ENCODE measurements at places on chromosomes 5 and 9.

- no peak for DNase-seq
Measured at GRCh38 chr5:32760091-32760509, 49.0 kb downstream of the NPR3 start.

DNA sequence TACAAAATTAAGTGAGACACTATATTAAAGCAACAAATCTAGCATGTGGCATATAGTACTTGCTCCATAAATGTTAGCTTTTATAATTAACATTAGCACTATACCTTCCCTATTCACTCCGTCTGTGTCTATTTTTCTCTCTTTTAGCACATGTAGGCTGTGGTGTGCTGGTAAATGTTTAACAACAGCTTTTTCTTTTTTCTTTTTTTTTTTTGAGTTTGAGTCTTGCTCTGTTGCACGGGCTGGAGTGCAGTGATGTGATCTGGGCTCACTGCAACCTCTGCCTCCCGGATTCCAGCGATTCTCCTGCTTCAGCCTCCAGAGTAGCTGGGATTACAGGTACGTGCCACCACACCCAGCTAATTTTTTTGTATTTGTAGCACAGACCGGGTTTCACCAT is 62.1 kb downstream of the SPRY4 start:
- no peak for DNase-seq

- no peak for DNase-seq
Measured at GRCh38 chr5:122152266-122152900, 23.0 kb downstream of the ZNF474 start.

- no peak for DNase-seq
Measured at GRCh38 chr9:120758544-120758943, 34.7 kb downstream of the FBXW2 start.

- DNase-seq: no peak
Measured at GRCh38 chr5:96493219-96493790, 60.3 kb upstream of the PCSK1 start.

DNA sequence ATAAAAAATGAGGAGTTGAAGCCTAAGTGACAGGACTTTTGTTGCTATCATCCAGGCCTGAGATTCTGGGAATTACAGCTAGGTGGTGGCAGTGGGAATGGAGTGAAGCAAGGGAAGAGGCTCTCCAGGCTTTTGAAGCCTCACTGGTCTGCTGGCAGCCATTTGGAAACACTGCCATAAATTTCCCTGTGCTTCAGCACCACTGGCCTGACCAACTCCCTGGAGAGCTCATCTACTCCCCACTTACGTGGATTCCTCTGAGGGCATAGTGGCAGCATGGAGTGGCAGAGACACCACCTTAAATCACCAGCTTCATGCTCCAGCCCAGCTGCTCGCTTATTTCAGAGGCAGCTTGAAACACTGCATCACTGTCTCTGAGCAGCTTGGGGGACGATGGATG is 518.2 kb downstream of the TLR4 start:
- DNase-seq: no peak

DNA sequence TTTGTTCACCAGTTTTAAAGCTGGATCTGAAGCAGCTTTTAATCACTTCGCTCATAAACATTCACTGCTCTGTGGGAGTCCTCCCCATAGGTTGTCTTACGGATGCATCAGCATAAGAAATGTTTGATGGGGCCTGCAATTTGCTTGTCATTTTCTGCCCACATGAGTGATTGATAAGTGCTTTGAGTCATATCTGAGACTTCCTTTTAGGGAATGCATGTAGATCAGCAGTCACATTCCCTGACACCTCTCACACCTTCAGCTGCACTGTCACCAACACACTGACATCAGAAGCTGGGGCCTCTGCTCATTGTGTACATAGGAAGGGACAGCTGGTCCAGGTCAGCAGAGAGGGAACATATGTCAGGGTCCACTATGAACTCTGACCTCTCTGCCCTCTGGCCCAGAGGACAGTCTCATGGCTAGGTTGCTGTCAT is 84.1 kb upstream of the SPATA31D4 start:
- DNase-seq: no peak

GRCh38 chr9:16960084-16960483 is 89.6 kb upstream of the BNC2 start:
- no peak for DNase-seq

DNA sequence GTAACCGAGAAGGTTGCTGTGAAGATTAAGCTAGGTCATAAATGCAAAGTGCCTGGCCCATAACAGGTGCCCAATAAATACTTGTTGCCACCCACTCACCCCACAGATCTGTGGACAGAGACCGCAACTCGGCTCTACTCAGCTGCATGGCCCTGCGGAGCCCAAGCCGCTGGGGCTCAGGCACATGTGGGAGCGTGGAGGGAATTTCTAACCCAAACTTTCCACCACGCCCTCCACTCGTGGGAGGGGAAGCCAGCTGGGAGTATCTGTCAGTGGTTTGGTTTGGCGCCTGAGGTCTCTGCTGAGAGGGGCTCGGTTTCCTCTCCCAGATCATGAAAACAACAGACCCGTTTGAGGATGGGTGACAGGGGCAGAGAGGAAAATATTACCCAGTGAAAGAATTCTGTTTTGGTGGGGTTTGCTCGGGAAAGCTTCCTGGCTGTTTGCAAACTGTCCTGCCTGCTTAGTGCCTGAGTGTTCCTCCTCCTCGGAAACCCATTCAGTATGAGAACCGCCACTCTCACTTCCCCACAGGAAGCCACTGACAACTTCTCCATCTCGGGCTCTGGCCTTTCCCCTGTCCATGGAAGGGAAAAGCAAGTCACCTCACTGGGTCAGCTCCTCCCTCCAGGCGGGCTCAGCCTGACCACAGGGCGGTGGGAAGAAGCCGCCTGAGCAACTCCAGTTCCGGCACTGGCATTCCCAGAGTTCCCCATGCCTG is 60.1 kb downstream of the RGS3 start:
- DNase-seq: no peak

DNA sequence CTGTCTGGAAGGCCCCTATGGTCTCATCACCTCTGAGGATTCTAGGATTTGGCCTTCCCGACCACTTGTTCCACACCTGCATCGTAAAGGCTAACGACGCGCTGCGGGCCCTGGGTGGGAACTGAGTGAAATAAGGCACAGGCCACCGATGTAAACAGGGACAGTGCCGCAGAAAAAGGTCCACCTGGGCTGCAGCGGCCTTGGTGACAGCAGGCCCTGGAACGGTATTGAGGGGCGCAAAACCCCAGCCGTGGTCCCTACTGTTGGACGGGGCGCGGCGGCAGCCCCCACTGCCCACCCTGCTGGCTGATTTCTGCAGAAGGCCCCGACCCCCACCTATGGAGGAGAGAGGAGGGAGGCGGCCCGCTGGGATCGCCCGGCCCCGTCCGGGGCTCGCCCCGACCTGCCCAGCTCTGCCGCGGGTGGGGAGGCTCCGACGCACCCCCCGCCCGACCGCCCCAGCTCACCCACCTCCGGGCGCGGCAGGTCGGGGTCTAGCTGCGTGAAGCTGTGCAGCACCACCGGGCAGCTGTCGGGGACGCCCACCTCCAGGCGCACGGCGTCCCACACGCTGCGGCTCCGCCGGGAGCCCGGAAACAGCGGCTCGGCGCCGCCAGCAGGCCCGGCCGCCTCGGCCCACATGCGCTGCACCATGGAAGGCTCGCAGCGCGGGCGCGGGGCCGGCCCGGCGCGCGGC is 391 bp downstream of the RALGDS start:
- DNase-seq: no peak
